ENCODE measurements at places on chromosomes 4 and X.

- DNase-seq = peak; percentile 66
Observed at GRCh38 chr4:155442267-155443105, 65.7 kb upstream of the MAP9 start.

DNA sequence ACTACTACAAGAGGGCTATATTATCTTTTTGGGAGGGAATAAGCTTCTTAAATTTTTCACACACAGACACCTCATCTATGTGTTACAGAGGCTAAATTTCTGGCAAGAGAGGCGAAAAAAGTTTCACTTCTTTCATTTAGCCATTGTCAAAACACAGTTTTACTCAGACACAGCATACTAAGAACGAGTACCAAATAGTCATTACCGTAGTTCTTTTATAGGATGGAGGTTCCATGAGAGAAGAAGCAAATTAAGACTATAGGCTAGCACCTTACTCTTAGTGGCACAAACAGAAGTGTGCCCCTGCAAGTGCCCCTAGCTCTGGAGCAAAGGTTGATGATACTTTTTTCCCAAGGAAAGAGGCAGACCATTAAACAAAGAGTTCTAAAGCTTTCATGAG, 26.2 kb downstream of the UGT2B7 start:
- no peak for DNase-seq

DNA sequence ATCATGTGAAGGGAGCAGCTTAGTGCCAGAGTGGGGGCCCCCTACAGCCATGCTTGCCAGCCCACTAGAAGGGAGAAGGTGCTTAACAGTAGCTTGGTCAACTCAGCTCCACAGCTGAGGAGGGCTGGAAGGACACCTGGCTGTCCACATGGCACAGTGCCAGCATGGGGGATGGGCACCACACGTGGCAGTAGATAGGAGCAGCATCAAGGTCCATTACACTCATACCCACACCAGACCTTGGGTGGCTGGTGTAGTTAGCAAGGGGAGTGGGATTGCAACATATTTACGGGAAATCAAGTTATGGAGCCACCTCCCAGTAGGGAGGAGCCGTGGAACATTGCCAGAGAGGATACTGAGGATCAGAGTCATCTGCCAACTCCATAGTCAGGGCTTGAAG, 37.9 kb upstream of the SLC4A4 start:
- no peak for DNase-seq

GRCh38 chr4:36823199-36823967, 421.2 kb upstream of the NWD2 start:
- DNase-seq = no peak

- no peak for DNase-seq
Observed at GRCh38 chr4:26412381-26413372, 77.6 kb downstream of the CCKAR start.

DNA sequence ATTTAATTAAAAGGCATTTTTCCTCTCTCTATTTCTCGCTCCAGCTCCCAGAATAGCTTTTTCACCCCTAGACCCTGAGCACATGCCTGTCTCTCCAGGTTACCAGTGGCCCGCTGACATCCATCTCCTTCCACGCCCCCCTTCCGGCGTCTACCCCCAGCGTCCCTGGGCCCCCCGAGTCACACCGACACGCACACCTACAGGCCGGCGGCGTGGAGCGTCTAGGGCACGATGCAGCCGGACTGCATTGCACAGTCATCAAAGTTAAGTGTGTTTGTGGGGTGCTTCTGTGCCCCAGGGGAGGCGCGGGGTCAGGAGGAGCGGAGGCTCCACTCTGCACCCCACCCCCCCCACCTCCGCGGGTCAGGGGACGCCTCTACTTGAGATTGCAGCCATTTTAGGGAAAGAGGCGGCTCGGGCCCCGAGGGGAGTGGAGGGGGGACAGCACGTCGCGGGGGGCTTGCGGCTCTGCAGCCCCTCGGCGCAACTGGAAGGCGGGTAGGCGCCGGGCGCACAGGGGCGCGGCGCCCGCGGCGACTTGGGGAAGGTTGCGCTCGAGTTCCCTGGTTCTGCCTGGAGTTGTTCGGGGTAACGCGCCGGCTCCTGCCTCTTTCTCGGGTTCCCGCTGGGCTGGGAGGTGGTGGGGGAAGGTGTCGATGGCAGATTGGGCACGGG, 112.7 kb downstream of the DHX15 start:
- DNase-seq = no peak

GRCh38 chrX:15301924-15302323, 13.5 kb downstream of the ASB11 start:
- DNase-seq = peak; percentile 6

- DNase-seq = no peak
Observed at GRCh38 chr4:118280501-118281218, 72.1 kb downstream of the PRSS12 start.

DNA sequence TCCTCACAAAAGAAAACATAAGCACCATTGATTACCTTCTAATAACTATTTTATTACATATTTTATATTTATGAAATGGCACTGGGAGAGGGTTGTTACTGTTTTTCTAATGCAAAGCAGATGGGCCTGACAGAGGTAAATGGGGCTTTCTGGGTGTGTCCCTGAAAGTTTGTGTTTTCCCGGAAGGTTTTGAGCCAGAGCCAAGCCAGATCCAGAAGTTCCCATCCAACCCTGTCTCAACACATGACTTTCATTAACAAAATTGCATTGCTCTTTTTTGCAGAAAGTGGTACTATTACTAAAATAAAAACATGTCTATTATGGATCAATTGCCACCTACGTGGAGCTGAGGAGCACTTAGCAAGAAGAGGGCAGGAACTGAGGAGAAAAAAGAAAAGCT, 181.3 kb downstream of the RAB28 start:
- DNase-seq = no peak

GRCh38 chr4:26854701-26855100, 5.9 kb upstream of the STIM2 start:
- DNase-seq = no peak

DNA sequence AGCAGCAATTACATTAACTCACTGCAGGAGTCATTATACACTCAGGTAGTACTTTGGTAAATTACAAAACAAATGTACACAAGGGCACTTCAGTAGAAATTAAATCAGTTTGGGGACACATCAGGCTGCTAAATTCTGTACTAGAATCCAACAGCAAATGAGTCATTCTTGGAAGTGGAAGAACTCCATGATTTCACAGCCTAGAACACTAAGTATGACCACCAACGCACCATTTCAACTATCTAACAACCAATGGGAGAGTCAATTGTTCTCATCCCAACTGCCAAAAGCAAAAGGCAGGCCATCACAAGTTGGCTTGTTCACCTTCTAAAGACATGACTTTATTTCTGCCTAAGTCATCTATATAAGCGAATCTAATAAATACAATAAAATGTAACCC, 26.6 kb downstream of the PPM1K start:
- no peak for DNase-seq

DNA sequence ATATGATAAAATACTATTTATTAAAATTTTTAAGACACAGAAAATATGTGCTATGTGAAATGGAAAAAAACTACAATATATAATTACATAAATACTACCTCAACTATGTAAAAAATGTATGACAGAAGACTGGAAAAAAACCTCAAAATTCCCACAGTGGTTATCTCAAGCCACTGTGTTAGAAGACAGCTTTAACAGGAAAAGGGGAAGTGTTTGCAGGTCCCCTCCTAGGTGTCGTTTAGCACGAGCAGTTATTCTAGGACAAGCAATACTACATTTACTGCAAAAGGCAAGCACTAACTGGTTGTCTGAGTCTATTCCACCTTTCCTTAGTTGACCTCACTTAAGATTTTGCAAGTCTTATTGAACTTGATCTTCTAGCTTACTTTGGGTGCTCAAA, 44.9 kb upstream of the PHF8 start:
- DNase-seq = no peak

DNA sequence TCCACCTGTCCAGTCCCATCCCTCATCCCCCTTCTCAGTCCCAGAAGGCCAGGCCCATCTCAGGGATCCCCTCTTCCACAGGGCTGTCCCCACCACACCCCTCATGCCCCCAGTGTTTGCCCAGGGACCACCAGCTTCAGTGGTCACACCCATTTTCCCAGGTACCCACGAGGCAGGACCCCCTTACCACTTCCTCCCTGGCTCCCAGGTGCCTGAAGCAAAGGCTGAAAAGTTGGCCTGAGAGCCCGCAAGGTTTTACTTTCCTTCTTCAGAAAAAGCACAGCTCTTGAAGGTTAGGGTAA, 7.8 kb downstream of the TMEM271 start:
- DNase-seq = no peak

GRCh38 chrX:12804655-12805054, 13.4 kb downstream of the PRPS2 start:
- no peak for DNase-seq

GRCh38 chrX:114584983-114585842, 1.3 kb downstream of the HTR2C start:
- DNase-seq = no peak

DNA sequence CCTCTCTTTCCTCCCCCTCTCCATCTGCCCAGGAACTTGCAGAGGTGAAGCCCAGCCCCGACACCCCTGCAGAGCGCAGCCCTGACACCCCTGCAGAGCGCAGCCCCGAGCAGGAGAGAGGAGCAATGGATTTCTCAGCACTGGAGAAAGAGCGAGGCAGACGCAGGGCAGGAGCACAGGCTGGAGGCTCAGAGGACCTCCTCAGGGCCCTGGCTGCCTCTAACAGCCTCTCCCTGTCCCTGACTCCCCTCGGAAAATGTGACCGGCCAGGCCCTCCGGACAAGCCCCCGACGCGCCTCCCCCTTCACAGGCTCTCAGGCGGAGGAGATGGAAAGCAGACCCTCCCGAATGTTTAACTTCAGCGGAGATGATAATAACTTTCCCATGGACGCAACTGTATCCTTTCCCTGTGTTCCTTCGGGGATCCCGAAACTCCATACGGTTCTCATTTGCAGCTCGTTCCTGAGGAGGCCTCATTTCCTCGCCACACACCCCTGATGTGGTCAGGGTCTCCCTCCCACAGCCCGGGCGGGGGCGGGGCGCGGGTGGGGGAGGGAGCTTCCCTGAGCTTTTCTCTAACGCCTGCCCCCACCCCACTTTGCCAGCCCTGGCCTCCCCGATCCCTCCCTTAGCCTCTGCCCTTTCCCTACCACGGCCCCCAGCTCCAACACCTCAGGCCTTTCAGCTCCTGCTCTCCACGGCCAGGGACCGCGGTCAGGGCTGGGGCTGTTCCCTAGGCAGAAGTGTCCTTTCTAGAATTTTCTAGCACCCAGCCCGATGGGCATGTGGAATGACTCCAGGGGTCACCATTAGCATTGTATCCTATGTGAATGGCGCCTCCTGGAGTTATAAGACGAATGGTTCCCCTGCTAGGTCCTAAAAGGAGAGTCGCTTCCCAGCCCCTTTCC, 201.1 kb upstream of the BCOR start:
- no peak for DNase-seq

- no peak for DNase-seq
Observed at GRCh38 chr4:125390126-125390525, 75.4 kb downstream of the FAT4 start.

DNA sequence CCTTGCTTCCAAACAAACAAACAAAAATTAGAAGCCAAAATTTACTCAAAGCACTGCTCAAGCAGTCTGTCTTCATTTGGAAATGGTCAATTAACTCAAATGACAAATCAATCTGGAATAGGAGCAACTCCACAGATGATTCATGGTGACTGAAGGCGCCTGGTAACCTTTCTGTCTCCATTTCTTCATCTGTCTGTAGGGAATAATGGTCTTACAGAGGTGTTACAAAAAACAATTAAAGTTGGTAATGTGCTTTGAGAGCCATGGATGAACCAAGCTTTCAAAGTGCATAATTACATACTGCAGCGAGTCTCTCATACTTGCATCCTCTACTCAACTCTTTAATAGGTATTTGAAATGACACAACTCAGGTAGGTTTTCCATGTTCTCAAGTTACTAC, 38.3 kb upstream of the STAG2 start:
- no peak for DNase-seq

- no peak for DNase-seq
Observed at GRCh38 chr4:139243448-139244365, 36.3 kb downstream of the MGARP start.
